ENCODE measurements at places on chromosomes 5 and 9.

DNA sequence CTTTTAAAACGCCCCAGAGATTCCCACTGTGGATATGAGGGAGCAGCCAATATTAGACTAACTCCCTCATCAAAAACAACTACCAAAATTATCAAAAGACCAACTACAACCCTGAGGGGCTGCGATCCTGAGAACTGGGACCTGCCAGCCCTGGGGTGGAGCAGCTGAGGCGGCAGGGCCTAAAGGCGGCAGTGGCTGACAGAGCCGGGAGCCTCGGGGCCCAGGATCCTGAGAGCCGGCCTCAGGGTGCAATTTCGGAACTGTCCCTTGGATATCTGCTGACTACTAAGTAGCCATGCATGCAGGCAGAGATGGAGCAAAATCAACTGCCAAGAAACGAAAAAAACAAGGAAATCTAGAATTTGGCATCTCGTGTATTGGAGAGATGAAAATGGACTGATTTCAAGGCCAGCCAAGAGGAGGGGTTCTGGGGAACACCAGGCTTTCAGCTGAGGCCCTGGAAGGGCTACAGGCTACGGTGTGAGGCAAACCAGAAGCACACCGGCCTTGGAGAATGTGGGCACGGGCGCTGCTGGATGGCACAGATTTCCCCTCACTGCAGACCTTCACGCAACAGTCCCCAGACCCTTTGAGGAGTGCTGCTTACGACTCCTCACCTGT lies 63.6 kb upstream of the UBAC1 start:
- DNase-seq, result no peak

DNA sequence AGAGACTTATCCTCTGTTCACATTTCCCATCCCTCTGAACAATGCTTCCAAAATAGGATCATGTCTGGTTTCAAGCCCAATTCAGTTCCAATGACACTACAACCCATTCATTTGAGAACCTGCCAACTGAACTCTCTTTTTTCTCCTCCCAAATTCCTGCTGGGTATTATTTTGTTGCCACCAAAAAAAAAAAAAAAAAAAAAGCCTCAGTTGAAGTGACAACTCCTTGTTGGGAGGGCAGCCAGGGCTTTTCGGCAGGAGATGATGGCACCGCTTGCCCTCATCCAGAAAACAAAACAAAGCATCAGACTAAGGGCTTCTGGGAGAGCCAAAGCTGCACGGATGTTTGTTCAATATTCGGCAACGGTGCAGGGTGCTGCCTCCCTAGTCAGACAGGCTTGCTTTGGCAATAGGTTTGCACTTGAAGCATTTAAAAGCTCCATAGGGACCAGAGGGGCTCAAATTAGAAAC lies 30.6 kb upstream of the TRIM32 start:
- no peak for DNase-seq

DNA sequence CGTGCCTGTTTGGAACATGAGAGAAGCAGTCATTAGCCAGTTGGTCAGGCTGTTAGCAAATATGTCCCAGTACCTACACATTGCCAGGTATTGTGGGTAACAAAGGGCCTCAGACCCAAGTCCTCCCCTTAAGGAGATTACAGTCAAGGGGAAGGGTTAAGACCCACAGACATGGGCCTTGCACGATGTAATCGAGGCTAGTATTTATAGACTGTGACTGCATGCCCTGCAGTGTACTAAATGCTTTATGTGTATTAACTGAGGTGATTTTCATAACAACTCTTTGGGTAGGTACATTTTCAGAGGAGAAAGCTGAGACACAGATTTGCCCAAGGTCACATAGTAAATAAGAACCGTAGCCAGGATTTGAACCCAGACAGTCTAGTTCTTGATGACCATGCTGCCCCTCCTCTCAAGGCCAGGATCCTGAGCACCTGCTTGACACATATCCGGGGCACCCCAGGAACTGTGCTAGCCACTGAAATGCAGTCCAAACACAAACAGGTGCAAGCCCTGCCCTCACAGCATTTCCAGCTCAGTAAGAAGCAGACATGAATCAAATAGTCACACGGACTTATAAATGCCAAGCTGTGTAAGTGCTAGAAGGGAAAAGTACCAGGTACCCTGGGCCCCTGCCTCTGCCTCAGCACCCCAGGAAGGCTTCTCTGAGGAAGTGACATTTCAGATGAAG lies 32.0 kb upstream of the GRPEL2 start:
- no peak for DNase-seq

GRCh38 chr5:65818592-65818991 lies 96.6 kb downstream of the NLN start:
- no peak for DNase-seq

- no peak for DNase-seq
Observed at GRCh38 chr5:55564721-55565120, 30.0 kb upstream of the PLPP1 start.

- no peak for DNase-seq
Observed at GRCh38 chr9:136511670-136512592, 29.1 kb upstream of the SEC16A start.

GRCh38 chr9:137333016-137333671 lies 31.1 kb upstream of the NRARP start:
- DNase-seq, result no peak

- no peak for DNase-seq
Observed at GRCh38 chr5:134420343-134420742, 8.7 kb upstream of the CDKN2AIPNL start.

- DNase-seq, result no peak
Observed at GRCh38 chr5:4018007-4018406, 422.4 kb downstream of the IRX1 start.

- no peak for DNase-seq
Observed at GRCh38 chr9:8857926-8858595, 1058.5 kb upstream of the DMAC1 start.

DNA sequence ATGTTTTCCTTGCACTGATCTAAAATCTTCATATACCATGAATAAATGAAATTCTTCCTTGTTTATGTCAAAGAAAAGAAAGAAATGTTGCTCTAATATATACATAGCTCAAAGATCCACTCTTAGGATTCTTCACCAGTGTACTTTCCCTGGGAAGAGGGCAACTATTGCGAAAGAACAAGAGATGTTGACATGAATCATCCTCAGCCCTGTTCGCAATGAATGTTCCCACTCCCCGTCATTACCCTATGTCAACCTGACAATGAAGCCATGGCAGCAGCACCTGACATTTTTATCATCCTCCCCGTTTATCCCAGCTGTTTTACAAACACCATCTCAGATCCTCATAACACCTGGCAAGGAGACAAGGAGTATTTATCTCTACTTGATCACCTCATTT lies 409.1 kb upstream of the GRIA1 start:
- DNase-seq, result no peak

DNA sequence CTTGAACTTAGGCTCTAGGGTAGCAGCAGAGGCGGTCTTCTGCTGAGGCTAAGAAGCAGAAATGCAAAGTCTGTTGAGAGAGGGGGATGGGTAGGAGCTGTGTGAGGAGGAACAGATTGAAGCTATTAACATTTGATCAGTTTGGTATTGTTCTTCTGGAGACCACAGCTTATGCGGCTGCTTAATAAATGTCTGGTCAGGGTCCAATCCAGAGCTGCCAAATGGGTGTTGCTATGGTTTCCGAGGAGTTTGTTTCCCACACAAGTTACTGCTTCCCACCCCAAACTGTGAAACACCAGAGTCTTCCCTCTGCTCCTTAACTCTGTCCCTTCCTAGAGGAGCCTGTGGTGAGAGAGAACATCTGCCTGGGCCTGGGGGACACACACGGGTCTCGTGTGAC lies 142.2 kb upstream of the KLF4 start:
- DNase-seq, result no peak

- no peak for DNase-seq
Observed at GRCh38 chr5:158635565-158635964, 464.2 kb downstream of the EBF1 start.

- no peak for DNase-seq
Observed at GRCh38 chr5:122699201-122699600, 75.7 kb upstream of the SNX2 start.

DNA sequence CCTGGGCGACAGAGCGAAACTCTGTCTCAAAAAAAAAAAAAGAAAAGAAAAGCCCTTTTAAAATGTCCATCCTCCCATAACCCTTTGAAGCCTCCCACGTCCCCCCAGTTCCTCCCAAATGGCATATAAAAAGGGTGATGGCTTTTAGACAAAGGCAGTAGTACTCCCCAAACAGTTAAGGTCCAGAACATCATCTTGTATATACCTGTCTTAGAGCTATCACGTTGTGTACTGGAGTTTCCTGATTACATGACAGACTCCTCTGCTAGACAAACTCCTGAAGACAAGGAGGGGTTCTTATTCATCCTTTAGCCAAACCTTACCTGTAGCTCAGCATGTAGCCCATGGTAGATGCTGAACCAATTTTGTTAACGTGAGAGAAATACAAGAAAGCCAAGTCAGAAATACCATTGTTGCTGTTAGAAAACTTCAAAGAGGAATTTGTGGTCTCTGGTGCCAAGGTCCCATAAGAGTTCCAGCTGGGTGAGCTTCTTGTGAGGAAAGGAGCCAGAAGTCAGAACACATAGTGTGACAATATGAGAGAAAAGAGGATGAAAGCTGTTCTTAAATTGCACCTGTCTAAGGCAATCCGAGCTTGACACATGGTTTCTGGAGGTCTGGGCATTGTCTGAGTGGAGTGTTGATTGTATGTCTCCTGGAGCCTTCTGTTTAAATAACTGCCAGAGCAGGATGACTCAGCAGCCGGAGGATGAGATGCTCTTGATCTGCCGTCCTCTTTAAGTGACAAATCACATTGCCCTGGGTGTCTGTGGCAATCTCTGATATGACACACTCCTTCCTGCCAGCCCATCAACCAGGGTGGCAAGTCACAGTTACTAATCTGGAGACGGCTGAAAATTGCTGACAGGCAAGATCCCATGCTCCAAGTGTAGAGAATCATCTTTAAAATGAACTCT lies 69.1 kb downstream of the ARRDC3 start:
- DNase-seq, result peak; percentile 43
